Suprapubic skin (tissue), 4 donors: ENCODE measurements at places on chromosomes 4 and X.

GRCh38 chr4:152938237-152938947 lies 2.3 kb downstream of the FHDC1 start:
- H3K36me3 ChIP-seq, result peaks cover 1% of the 10 kb centered on the region
- no peak for DNase-seq
- H3K27ac ChIP-seq, result no peak overlapping the region
- peak overlapping the region; percentile 82 for H3K4me3 ChIP-seq

GRCh38 chrX:50971395-50971794 lies 60.9 kb downstream of the BMP15 start:
- no peak overlapping the region for H3K27ac ChIP-seq
- no peaks in the 10 kb centered on the region for H3K4me1 ChIP-seq
- DNase-seq, result no peak
- no peak overlapping the region for H3K4me3 ChIP-seq
- no peaks in the 10 kb centered on the region for H3K36me3 ChIP-seq

- no peaks in the 10 kb centered on the region for H3K4me1 ChIP-seq
- DNase-seq, result no peak
- no peak overlapping the region for H3K27ac ChIP-seq
- H3K27me3 ChIP-seq, result no peaks in the 10 kb centered on the region
Measured at GRCh38 chr4:182700362-182701160, 216.6 kb downstream of the DCTD start.

GRCh38 chr4:52588771-52589591 lies 70.1 kb downstream of the USP46 start:
- DNase-seq, result no peak
- peaks cover 5% of the 10 kb centered on the region for H3K36me3 ChIP-seq
- H3K4me3 ChIP-seq, result no peak overlapping the region
- H3K27me3 ChIP-seq, result no peaks in the 10 kb centered on the region

GRCh38 chr4:55296096-55296495 lies 49.9 kb upstream of the SRD5A3 start:
- H3K36me3 ChIP-seq, result no peaks in the 10 kb centered on the region
- no peak for DNase-seq
- no peak overlapping the region for H3K4me3 ChIP-seq

- no peaks in the 10 kb centered on the region for H3K27me3 ChIP-seq
- no peak for DNase-seq
- H3K4me3 ChIP-seq, result no peak overlapping the region
- no peaks in the 10 kb centered on the region for H3K36me3 ChIP-seq
Measured at GRCh38 chr4:26601204-26601603, 17.3 kb downstream of the TBC1D19 start.
